Muscle of back (tissue), 13 donors: ENCODE measurements at places on chromosomes 16 and 17. TPM values are rescaled to one million over a fixed set of nuclear protein-coding genes. Genes with fewer than 3 reads are reported as not detected.

GRAPL gene
- polyA plus RNA-seq = 2.5 TPM

GPRC5C gene
- polyA plus RNA-seq = 26.7 TPM

CCL5 gene
- 0.41 TPM for polyA plus RNA-seq

ATAD5 gene
- polyA plus RNA-seq = 4.5 TPM

DNAI2 gene
- not detected for polyA plus RNA-seq

- DNase-seq = peak; percentile 54
These were observed at the start of gene SPECC1 for GRCh38 chr17:20009302-20010098. Gene SPECC1 (plus strand): TSS chr17:20009359. CDS start chr17:20096652, 87,293 bp downstream.

DNA sequence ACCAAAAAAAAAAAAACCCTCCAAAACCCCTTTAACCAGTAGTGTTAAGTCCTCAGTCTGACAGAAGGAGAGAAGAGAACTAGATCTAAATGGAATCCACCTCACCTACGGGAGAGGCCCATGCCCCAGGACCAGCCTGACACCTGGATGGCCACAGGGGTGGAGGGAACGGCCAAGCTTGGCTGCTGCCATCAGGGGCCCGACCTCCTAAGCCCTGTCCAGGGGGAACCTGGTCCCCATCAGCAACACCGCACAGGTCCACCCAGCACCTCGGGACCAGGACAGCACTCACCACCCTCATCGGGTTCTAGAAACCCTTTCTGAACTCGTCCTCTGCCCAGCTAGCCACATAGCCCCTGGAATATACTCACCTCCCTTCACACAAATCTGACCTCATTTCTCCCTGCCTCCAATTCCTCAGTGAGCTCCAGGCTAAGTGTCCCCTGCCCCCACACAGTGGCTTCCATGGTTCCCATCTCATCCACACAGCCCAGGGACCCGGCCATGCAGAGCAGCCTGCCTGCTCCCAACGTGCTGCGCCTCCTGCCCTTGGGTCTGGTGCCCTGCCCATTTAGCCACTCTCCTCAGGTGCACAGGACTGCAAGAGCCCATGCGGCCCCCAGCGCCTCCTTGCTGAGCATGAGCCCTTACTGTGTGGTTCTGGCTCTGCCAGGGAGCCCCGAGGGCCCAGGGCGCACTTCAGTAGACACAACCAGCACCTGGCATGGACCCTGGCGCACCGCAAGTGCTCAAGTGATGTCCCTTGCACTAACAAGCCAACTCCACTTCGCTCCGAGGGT is 18.3 kb upstream of the CYTH1 start:
- DNase-seq = no peak

GRCh38 chr16:11636172-11636721 is 32.0 kb upstream of the SNN start:
- DNase-seq = no peak

DNA sequence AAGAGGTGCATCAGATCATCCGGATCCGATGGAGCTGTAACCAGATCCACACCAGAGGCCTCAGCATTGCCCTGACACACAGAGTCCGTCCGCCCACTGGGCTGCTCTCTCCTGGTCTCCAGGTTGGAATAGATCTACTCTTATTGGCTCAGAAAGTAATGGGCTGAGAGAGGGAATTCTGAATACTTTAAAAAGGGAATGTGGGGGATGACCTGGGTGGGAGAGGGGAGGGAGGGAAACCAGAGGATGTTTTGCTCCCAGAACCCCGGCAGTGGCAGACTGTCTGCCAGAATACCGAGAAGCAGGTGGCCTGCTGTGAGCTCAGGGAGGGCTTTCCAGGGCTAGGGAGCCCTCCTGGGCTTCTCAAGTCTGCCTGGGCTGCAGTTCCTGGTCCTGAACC is 126.5 kb downstream of the ENGASE start:
- no peak for DNase-seq

DNA sequence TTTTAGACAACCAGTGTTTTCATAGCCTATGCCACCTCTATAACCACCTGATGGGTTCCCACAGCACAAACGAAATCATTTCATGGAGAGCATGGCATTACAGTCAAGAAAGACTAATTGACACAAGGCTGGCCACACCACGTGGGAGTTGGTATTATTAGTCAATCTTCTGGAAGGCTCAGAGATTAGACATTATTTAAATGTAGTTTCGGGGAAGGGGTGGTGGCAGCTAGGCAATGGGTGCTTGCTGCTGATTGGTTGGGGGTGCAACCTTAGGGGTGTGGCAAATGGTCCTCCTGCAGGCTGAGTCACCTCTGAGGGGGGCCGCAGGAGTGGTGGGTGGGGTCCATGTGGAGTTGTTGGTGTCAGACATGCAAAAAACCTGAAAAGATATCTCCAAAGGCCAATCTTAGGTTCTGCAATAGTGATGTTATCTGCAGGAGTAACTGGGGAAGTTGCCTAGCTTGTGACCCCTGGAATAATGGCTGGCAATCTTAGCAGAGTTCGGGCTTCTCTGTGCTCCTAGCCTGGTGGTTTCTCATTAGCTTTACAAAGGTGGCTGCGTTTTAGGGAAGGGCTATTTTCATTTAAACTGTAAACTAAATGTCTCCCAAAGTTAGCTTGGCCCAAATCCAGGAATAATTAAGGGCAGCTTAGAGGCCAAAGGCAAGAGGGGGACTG is 4.6 kb downstream of the TEN1 start:
- no peak for DNase-seq

GRCh38 chr16:80300456-80300855 is 240.3 kb upstream of the DYNLRB2 start:
- DNase-seq = no peak

DNA sequence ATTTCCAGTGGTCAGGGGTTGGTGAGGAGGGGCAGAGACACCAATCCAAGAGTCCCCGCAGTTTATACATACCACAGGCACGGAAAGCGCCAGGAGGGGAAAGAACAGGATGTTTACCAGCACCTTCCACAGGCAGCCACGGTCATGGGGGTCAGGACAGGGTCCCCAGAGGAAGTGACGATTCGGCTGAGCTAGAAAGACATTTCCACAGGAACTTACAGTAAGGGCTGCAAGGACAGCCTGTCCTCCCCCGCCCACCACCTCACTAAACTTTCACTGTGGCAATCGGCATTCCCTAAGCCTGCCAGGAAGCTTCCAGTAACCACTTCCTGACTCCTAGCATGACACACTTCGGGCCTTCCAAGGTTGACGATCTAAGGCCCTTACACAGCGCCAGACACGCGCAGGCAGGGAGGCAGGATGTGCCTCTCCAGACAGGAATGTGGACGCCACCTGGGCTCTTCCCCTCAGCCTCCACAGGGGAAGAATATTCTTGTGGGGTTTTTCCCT is 1.2 kb upstream of the MT2A start:
- peak; percentile 94 for DNase-seq
